WTC11 (cell line): ENCODE measurements at places on chromosomes 13 and 19. TPM values are rescaled to one million over a fixed set of nuclear protein-coding genes. Genes with fewer than 3 reads are reported as not detected.

RNF113B gene
- total RNA-seq, result not detected in 3 replicates

CILP2 gene
- total RNA-seq, result 7.9 to 10.6 TPM (median 10.1 TPM) in 3 replicates

KLK4 gene
- total RNA-seq, result 0.27 to 0.82 TPM (median 0.70 TPM) in 3 replicates

ZFP30 gene
- total RNA-seq, result 7.1 to 7.7 TPM (median 7.3 TPM) in 3 replicates

NDFIP2 gene
- total RNA-seq, result 23.1 to 28.1 TPM (median 26.6 TPM) in 3 replicates

GAPDHS gene
- 0.20 to 0.30 TPM in 2 of 3 replicates, not detected in the other for total RNA-seq

UGGT2 gene
- total RNA-seq, result 31.1 to 32.3 TPM (median 32.0 TPM) in 3 replicates
